Psoas muscle (tissue), 8 donors: ENCODE measurements at places on chromosomes 1 and 21. TPM values are rescaled to one million over a fixed set of nuclear protein-coding genes. Genes with fewer than 3 reads are reported as not detected.

The GJC2 gene
- 0.40 TPM for polyA plus RNA-seq

GRCh38 chr1:77830946-77831345 is 51.5 kb downstream of the MIGA1 start:
- no peak for DNase-seq

- peak; percentile 0 for DNase-seq
These were observed 12.9 kb downstream of the PTAFR start for GRCh38 chr1:28163496-28164161.

- no peak for DNase-seq
These were observed 14.6 kb upstream of the AGBL4 start for GRCh38 chr1:50038237-50038809.

DNA sequence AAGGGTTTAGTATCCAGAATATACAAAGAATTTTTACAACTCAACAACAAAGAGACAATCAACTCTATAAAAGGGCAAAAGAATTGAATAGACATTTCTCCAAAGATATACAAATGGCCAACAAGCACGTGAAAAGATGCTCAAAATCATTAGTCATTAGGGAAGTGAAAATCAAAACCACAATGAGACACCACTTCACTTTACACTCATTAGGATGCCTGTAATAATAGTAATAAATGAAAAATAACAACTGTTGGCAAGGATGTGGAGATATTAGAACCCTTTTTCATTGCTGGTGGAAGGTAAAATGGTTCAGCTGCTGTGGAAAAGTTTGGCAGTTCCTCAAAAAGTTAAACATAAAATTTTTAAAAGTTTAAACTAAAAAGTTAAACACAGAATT is 7.0 kb upstream of the ABCD3 start:
- DNase-seq: no peak

DNA sequence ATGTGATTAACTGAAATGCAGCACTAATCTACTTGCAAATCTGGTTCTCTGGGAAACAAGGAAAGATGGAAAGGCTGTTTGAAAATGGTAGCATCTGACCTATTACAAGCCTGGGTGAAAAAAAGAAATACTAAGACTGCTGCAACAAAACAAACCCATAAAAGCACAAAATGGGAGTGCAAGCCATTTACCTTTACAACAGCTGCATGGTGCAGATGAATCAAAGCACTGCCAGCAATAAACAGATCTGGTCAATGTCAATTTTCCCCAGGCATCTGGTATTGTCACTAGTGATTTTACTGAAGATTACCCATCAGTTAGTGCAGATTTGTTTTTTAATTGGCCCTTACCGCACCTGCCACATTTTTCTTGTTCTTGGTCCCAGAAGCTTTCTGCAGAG is 1341.7 kb downstream of the PLA2G4A start:
- DNase-seq: no peak
